ENCODE measurements at places on chromosomes 1 and 21.

DNA sequence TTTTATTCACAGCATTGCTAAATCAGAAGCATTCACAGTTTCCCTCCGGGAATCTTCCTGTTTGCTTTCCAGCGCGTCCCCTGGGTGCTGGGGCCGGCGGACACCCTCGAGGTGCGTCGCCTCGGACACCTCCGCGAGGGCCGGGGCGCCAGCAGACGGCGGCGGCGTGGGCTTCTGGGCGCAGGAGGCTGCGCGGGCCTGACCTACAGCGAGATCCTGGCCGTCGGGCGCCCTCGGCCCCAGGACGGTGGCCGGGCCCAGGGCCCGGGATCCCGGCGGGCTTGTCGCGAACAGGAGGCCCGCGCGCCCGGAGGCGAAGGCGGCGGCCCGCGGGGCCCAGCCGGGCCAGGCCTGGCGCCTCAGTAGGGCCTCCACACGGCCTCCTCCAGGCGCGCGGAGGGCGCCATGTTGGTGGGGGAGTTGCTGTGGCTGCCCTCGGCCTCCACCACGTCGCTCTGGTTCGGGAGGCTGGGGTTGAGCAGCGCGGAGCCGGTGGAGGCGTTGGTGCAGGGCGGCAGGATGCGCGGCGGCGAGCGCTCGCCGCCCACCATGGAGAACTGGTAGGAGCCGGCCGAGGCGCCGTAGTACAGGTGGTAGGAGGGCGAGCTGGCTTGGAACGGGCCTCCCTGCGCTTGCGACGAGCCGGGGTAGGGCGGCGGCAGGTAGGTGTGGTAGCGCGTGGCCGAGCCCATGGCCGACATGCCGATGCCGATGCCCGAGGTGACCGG, 123.1 kb downstream of the CLIC6 start:
- no peak for DNase-seq

- DNase-seq, result no peak
Measured at GRCh38 chr1:10267319-10267718, 56.9 kb downstream of the KIF1B start.

- DNase-seq, result no peak
Measured at GRCh38 chr1:41627491-41628280, 143.2 kb upstream of the EDN2 start.

- no peak for DNase-seq
Measured at GRCh38 chr1:242016479-242016878, 17.6 kb upstream of the MAP1LC3C start.

DNA sequence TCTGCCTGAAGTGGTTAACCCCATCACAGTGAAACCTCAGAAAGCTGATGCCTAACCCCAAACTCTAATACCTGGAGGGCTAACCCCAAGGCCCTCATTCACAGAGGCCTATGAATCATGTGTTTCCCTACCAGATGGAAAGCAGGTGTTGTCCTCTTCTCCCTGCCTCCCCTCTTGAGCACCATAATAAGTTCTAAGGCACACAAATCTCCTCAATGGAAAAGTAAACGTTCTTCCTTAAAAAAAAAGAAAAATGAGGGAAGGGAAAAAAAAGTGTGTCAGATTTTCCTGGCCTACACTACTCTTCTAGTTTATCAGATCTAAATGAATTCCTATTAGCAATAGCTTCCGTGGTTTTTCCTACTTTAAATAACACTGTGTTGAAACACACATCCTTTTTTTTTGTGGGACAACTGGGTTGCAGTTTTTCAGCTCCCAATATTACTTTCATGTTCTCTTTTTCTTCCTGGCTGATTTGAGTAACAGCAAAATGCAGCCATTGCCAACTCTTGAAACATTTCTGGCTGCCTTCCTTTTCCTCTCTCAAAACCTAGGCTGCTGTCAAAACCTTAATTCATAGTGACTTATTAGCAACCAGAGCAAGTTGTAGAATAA, 43.2 kb downstream of the SLC44A3 start:
- DNase-seq, result no peak

- DNase-seq, result no peak
Measured at GRCh38 chr1:164515231-164515630, 43.8 kb upstream of the PBX1 start.

DNA sequence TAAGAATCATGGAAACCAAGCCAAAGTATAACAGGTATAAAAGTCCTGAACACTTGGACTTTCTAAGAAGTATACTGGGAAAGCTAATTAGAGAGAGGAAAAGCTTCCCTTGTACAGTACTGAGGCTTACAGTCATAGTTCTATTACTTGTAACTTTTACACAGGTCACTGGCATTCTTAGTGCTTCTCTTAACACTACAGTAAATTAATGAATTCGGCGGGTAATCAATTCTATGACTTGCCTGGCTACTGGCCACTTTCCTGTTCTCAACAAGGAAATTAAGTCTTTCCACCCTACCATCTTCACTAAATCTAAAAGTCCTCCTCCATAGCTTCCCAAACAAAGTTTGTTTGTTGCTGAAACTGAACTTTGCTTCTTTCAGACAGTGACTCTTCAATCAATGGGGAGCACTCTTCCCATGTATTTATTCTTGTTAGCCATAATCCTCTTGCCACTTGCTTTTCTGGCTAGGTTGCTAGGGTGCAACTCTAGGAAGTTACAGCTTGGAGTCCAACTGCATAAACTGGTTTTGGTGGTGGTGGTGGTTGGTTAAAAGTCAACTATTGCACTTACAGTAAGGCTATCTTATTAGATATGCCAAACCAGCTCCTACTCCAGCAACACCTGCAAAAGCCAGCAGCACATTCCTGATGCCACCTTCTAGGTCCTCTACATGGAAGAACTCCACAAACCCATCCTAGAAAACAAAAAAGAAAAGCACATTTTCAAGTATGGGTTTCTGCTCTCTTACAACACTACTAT, 2.4 kb downstream of the MCL1 start:
- no peak for DNase-seq

DNA sequence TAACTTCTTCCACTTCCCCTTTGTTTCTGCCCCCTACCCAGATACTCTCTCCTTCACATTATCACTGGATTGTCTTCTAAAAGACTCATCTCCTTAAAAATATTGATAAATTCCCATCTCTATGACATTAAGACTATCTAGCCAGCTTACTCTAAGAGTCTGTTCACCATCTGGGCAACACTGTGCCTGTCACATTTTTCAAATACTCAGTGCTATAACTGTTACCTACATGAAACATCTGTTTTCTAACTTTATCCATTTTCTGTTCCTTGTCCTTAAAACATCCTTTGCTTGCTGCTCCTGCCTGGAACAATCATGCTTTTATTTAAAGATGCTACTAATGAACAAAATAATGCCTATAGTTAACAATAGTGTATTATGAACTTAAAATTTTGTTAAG, 81.4 kb downstream of the NCAM2 start:
- no peak for DNase-seq

GRCh38 chr1:248136811-248137210, 8.1 kb upstream of the OR2M5 start:
- DNase-seq, result no peak

- no peak for DNase-seq
Measured at GRCh38 chr1:230102046-230102445, 35.0 kb downstream of the GALNT2 start.

- DNase-seq, result no peak
Measured at GRCh38 chr21:46095814-46096595, 1.9 kb upstream of the COL6A2 start.

DNA sequence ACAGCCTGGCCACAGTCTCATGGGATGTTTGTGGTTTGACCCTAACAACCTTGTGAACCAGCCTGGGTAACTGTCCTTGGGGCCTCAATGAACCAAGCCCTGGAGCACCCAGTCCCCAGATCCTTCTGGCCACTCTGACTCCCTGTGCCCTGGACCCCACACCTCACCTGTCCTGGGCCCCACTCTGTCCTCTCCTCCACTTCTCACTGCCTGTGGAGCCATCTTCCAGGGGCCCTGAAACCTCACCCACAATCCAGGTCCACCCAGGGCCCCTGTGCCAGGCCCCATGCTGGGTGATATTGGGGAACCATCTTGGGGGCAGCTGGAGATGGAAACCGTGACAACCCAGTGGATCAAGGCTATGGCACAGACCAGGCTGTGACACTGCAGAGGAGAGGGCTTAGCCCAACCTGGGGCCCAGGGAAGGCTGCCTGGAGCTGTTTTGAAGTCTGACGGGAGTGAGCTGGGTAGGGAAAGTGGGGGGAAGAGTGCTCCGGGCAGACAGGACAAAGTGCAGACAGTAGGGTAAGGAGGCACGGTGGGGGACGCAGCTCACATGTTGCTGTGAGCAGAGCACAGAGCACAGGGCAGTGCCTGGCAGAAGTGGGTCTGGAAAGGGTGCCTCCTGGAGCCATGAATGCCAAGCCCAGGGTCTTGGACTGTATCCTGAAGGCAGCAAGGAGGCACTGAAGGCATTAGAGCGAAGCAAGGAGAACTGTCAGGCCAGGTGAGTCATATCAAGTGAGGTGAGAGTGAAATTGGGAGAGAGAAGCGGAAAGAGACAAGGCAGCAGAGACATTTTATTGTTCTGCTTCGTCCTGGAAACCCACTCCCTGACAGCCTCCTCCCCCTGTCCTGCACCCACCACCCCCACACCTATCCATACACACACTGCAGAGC, 12.1 kb upstream of the LRP8 start:
- no peak for DNase-seq

DNA sequence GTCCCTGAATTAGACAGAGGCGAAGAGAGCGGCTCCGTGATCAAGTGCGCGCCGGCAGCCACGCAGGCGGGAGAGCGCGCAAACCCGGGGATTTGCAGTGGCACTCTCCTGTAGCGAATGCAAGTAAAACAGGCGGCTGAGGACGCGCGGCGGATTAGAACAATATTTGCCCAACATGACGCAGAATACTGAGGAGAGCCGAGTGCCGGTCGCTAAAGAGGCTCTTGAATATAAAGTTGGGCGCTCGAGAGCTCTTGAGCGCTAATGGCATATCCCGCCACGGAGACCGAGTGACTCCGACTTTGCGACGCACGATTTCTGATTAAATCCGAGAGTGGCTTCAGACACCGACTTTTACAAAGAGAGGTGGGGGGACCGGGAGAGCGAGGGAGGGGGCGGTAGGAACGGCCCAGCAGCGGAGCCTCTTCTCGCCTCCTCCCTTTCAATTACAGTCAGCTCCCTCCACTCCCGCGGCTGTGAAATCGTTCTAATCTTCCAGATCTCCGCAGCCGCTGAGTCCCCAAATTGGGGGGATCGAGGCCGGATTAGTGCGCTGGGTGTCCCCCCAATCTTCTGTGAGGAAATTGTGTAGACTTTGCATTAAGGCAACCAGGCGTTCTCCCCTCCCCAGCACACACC, 2.3 kb downstream of the PAX7 start:
- no peak for DNase-seq

GRCh38 chr1:91944087-91944486, 5.1 kb upstream of the BRDT start:
- no peak for DNase-seq

DNA sequence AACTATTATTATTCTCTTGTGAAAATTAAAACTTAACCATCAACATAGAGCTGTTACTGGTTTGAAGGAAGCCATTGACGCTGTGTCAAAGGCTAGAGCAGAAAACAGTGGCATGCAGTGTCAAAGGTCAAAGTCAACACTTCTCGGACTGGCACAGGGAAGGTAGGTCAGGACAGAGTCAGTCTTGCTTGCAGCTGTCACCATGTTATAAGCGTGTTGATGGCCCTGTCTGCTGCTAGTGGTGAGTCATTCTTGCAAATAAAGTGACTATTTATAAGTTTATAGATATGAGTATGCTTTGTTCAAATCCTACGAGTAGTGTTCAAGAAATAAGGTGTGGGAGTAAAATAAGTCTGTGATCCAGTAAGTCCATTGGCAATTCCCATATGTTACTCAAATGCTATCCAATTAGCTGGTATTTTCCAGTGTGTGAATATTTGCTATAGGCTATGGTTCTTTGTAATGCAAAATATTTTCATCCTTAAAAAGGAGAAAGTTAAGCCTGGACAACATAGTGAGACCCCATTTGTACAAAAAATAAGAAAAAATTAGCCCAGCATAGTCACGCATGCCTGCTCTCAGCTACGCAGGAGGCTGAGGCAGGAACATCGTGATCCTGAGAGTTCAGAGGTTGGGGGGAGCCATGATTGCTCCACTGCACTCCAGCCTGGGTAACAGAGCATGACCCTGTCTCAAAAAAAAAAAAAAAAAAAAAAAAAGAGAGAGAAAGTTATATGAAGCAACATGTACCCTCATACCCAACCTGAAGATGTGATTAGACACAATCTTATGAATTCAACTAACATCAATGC, 26.3 kb upstream of the TINAGL1 start:
- no peak for DNase-seq

- DNase-seq, result no peak
Measured at GRCh38 chr21:35965699-35966098, 94.6 kb downstream of the SETD4 start.

DNA sequence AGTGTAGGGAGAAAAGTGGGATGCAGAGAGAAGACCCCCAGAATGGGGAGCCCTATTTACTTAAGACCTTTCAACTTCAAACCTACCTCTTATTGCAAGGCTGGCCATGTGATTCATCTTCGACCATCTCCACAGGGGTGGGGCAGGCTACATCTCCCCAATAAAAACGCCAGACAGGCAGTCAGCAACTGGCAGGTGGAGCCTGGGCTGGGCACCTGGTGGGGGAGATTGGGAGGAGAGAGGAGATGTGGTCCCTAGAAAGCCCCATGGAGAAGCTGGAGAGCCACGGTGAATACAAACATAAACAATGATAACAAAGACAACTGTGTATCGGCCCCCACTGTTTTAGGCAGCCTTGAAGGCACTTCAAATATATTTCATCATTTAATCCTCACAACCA, 336.7 kb upstream of the PROX1 start:
- no peak for DNase-seq

DNA sequence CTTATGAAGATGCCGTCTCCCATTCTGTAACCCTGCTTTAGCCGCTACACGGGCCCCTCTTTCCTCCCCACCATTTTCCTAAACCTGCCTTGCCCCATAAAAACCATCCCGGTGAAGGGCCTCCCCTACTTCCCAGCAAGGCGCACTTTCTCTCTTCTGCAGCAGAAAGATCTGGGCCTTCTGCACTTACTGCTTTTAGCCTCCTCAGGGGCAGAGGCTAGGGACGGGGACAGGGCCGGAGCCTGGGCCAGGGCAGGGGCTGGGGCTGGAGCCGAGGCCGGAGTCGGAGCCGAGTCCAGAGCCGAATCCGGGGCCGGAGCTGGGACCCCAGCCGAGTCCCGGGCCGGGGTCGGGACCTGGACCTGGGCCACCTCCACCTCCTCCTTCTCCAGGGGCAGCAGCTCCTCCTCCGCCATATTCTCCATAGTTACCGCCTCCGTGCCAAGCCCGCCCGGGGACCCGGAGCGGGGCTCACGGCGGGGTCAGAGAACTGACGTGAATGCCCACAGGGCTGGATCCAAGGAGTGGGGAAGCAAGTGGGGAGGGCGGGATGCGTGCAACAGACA, 382 bp downstream of the TRMT1L start:
- no peak for DNase-seq

GRCh38 chr1:26189751-26190275, 589 bp upstream of the CATSPER4 start:
- no peak for DNase-seq

- no peak for DNase-seq
Measured at GRCh38 chr1:40317394-40318074, 448 bp upstream of the COL9A2 start.

- no peak for DNase-seq
Measured at GRCh38 chr1:228224198-228225164, 16.6 kb downstream of the OBSCN start.

GRCh38 chr1:156848461-156849150, 10.3 kb downstream of the INSRR start:
- no peak for DNase-seq

- DNase-seq, result no peak
Measured at GRCh38 chr21:28592205-28592865, 400.3 kb downstream of the LTN1 start.

- DNase-seq, result no peak
Measured at GRCh38 chr1:116586741-116587143, 15.9 kb upstream of the CD58 start.

Data from NCI-H2081 treated with DMSO at 0.1 percent for 48 hours (cell line).